GM13976 (cell line): ENCODE measurements at places on chromosomes 2 and 18.

- peak; percentile 10 for DNase-seq
Observed at GRCh38 chr2:3112131-3112530, 265.5 kb downstream of the EIPR1 start.

DNA sequence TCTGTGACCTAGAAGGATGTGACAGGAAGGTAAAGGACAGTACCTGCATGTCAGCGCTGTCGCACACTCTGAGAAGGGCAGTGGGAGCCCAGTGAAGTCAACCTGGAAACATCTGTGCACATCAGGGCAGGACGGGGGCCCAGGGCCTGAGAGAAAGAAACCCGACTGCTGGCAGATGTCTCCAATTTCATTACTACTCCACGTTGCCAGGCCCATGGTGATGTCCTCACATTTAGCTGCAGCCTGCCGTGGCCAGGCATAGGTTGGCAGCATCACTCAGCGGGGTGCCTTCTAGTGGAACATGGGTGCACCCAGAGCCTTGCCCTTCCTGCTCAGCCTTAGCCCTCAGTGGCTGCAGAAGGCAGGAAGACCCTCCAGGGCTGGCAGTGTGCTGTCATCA lies 72.3 kb upstream of the FOSL2 start:
- no peak for DNase-seq

- no peak for DNase-seq
Observed at GRCh38 chr2:146321175-146321574, 1523.7 kb upstream of the ACVR2A start.

GRCh38 chr2:92073815-92074548 lies 2797.2 kb upstream of the TEKT4 start:
- DNase-seq: peak; percentile 2

DNA sequence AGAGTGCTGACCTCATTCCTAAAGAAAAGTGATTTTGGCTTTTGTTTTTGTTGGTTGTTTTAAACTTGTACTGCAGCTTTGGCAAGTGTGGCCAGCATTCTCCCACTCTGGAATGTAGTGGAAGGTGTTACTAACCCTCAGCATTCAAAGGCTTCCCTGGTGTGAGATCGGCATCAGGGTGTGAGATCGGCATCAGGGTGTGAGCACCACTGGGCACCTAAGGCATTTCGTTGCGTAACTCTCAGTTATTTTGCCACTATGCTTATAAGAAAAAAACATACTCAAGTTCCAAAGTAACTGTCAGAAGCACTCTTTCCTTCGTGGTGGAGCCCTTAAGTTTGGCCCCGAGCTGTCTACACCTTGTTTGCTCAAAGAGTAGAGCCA lies 1.7 kb downstream of the CYBRD1 start:
- DNase-seq: no peak

DNA sequence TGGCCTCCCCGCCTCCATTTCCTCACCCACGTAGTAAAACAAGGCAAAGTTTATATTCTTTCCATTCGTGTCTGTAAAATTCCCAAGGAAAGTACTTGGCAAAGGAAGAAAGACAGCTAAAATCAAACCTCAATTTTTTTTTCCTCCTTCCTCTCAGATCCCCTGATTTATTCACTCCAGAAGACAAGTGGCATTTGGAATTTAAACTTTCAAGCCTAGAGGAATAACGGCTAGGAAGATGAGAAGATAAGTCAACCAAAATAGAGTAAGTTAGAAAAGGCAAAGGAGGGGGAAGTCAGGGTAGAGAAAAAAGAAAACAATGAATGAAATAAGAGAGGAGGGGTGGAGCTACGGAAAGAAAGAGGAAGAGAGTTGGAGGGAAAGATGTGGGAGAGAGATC lies 198.9 kb upstream of the PIK3C3 start:
- no peak for DNase-seq

DNA sequence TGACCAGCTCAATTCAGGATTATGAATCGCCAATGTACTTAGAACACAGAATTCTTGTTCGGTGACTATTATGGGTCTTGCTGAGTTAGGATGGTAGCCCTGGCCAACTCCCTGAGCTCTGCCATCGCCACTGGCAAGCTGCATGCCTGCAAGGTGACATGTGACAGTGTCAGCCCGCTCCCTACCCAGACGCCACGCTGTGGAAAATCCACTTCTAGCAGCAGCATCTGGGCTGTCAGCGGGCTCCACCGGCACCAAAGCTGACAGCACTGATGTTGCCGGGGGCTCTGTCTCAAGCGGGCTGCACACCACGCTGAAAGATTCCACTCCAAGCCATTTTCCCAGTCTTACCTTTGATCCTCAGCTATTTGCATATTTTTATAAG lies 100.7 kb downstream of the MYT1L start:
- DNase-seq: no peak

- no peak for DNase-seq
Observed at GRCh38 chr2:26169226-26169625, 3.7 kb upstream of the GAREM2 start.

DNA sequence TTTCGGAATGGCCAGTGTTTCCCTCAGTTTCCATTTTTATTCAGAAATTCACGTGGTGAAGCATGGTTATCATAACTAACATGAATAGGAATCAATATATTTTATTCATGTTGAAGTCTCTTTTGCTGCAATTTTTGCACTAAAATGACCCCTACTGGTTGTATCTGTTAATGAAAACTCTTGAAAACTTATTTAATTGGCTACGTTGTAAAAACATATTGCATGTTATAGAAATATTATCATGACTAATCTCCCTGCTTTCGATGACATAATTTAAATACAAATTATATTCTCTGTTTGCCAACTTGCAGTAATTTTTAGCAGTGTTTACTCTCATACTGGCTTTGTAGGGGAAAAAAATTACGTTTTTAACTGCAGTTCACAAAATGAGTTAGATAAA lies 3.5 kb downstream of the CRIM1 start:
- no peak for DNase-seq

DNA sequence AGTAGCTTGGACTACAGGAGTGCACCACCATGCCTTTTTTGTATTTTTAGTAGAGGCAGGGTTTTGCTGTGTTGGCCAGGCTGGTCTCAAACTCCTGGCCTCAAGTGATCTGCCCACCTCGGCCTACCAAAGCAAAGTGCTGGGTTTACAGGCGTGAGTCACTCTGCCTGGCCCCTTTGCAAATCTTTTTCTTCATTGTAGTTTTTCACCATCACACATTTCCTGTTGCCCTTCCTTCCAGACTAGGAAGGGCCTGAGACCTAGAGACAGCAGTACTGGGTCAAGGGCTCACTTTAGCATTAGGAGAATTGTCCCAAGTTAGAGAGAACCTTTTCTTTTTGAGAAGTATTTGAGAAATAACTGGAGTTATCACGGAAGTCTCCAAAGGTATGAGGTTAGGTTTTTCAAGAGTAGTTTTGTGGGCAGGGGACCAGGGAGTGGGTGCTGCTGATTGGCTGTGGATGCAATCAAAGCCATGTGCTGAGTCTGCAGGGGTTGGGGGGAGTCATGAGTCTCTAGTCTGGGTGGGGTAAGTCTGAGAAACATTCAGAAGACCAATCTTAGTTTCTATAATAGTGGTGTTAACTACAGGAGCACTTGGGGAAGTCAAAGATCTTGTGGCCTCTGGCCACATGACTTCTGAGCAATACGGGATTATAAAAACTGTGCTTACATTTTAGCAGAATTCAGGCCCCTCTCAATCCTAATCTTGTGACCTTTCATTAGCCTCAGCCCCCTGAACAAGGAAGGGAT lies 23.7 kb downstream of the B3GNT2 start:
- no peak for DNase-seq

GRCh38 chr18:37661478-37661877 lies 95.9 kb upstream of the CELF4 start:
- no peak for DNase-seq

- no peak for DNase-seq
Observed at GRCh38 chr18:63022429-63023022, 297.0 kb downstream of the BCL2 start.

- no peak for DNase-seq
Observed at GRCh38 chr2:110905217-110905616, 172.8 kb downstream of the ACOXL start.

DNA sequence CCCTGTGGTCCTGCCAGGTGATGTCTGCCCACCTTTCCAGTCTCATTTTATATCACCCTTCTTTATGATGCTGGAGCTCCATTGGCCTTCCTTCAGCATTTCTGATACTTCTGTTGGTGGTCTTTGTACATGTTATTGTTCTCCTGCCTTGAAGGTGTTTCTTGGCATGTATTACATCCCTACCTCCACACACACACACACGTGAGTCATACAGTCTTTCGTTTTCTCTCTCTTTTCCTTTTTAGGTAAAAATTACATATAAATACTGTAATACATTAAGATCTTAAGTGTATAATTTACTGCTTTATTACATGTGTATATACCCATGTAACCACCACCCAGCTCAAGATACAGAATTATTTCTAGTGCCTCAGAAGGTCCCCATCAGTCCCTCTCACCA lies 10.2 kb upstream of the ADGRF3 start:
- no peak for DNase-seq

DNA sequence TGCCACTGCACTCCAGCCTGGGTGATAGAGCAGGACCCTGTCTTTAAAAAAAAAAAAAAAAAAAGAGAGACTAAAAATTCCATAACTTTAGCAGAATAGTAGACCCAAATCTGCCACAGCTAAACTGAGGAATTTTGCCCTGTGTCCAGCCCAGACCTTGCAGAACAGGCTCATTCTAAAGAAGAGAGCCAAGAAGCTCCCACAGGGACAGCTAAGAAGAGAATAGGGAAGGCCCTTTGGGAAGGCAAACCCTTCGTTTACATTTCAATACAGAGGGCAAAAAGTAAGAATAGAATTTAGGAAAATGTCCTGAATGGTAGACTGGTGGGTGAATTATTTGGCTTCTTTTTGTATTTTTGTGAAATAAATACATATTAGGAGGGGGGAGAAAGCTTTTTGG lies 21.5 kb upstream of the BZW1 start:
- no peak for DNase-seq

DNA sequence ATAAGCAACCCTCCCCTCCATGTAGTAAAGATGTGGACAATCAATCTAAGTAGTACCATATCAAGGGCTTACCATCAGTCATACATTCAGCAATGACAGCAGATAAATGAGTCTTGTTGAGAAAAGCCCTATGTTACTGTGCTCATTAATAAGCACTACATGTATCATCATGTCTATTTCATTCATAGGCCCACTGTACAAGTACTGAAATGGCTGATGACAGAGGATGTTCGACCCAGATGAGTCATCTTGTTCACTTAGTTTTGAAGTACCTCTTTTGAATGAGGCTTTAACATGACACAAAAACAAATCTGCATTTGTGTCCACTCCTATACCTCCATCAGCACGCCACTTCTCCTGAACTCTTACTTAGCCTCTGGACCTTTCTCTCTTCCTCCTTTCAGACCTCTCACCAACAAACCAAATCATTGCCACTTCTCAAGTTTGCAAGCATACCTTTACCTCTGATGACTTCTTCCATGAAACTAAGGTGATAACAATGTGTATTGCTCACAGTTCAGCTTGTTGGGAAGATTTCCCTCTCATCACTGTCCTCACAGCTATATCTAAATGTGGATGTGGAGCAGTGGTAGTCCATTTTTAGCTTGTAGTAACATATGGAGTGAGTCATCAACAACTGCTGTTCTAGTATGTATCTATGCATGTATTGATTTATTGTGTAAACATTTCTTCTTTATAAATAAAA lies 921.0 kb upstream of the SLC39A10 start:
- no peak for DNase-seq

DNA sequence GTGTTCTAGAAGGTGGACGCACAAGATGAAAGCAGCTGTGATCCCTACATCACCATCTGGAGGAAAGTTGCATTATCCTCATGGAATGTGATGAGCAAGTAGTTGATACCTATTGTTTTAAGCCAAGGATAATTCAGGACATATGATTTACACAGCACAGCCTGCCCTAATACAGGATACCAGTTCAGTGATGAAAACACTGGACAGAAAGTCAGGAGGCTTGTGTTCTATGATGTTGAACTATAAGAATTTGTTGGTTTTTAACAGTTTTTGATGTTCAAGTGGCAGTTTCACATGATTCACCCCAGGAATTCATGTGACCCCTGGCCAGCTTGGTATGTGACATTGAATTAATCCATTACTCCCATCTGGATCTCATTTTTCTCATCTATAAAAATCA lies 6.2 kb upstream of the CHST10 start:
- DNase-seq: no peak
